NCI-H1105 (cell line): ENCODE measurements at places on chromosomes 2 and 18.

DNA sequence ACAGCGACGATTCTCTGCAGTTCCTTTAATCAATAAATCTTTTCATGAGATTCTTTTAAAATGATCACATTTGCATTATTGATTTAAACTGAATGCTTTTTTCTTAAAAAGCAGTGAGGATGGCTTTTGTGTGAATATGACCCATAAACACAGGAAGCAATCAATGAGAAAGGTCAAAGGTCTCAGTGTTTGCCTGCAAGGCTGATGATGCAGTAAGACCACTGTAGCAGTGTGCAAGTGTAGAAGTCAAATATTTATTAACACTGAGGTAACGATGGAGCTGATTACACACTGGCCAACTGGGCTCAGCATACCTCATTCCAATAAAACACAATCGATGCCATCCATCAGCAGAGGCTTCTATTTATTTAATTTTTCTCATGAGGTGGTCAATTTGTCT lies 633.5 kb downstream of the DCDC2C start:
- no peak for DNase-seq

- DNase-seq, result peak; percentile 74
Observed at GRCh38 chr2:159617646-159618045, 1.3 kb upstream of the BAZ2B start.

DNA sequence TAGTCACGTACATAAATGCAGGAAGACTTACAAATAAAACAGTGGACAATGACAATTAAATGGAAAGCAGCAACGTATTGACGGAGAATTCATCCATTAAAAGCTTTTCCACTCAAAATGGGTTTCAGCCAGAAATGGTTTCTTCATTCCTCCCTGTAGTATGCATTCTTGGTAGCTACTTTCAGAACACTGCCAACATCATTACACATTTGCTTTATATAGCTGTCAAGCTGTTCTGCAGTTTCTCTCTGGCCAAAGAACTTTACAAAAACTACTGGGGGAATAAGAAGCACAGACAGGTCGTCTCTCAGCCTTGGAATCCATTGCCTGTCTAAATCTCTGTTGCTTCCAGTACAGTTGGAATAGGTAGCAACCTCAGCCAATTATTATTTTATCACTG lies 84.1 kb upstream of the NCKAP5 start:
- DNase-seq, result no peak

GRCh38 chr2:10297959-10298531 lies 4.7 kb upstream of the HPCAL1 start:
- DNase-seq, result no peak

DNA sequence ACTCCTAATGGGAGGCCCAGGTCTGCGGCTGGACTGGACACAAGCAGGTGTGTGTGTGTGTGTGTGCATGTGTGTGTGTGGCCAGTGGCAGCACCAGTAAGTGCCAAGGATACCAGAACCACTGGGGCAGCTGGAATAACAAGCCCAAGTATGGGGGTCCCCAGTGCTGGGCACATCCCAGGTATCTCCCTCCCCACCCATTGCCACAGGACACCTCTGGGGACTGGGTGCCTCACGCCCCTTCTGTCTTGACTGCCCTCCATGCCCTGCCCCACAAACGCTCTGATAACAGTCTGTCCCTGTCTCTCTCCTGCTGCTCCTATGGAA lies 9.0 kb downstream of the SPEG start:
- DNase-seq, result no peak

GRCh38 chr2:150424406-150424805 lies 63.1 kb downstream of the RND3 start:
- DNase-seq, result no peak

- DNase-seq, result no peak
Observed at GRCh38 chr2:37868866-37869265, 56.2 kb upstream of the RMDN2 start.

GRCh38 chr2:31446848-31447247 lies 32.3 kb upstream of the XDH start:
- DNase-seq, result no peak

- DNase-seq, result no peak
Observed at GRCh38 chr2:181178823-181179412, 198.5 kb downstream of the UBE2E3 start.

GRCh38 chr2:81739966-81740365 lies 1435.4 kb upstream of the LRRTM1 start:
- no peak for DNase-seq

GRCh38 chr2:175726223-175726622 lies 275.8 kb downstream of the LNPK start:
- no peak for DNase-seq

- DNase-seq, result no peak
Observed at GRCh38 chr2:70936979-70937811, 1.5 kb downstream of the ATP6V1B1 start.

- DNase-seq, result no peak
Observed at GRCh38 chr2:1635823-1636222, 108.5 kb downstream of the PXDN start.

GRCh38 chr2:3805201-3805939 lies 102.0 kb downstream of the DCDC2C start:
- DNase-seq, result no peak

DNA sequence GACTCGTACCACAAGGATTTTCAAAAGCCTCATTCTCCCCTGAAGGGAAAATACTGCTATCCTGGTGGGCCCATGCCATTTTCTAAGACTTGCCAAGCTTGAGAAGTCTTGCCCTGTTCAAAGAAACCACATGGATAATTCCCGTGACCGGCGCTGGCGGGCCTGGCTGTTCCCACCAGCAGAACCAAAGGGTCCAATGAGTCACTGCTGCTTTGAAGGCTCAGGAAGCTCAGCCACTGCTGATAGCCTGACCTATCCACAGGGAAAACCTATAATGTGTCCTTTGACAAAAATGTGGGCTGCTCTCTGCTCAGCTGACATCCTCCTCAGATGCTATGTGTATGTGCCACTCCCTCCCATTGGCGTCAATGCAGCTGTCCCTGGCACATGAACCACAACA lies 137.9 kb upstream of the RAB12 start:
- DNase-seq, result no peak

- no peak for DNase-seq
Observed at GRCh38 chr2:133415210-133415876, 152.9 kb downstream of the NCKAP5 start.

- DNase-seq, result no peak
Observed at GRCh38 chr18:36464126-36464651, 166.7 kb downstream of the FHOD3 start.

DNA sequence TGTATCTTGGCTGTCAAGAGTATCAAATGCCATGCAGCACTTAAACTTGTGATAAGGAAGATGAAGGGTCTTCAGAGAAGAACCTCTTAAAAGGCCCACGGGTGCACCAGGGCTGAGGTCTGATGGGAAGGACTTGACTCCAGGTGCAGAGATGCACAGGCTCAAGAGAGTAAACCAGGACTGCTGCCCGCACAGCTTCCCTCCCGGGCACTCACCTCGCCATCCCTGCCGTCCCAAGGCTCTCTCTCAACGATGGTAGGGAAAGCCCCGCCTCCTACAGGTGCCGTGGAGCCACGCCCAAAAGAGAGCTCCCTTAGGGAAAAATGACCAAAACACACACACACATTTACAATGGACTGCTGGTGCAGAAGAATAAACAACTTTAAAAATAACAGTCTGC lies 27.9 kb downstream of the PDIA6 start:
- DNase-seq, result no peak

- no peak for DNase-seq
Observed at GRCh38 chr2:204000446-204000845, 63.9 kb downstream of the ICOS start.

DNA sequence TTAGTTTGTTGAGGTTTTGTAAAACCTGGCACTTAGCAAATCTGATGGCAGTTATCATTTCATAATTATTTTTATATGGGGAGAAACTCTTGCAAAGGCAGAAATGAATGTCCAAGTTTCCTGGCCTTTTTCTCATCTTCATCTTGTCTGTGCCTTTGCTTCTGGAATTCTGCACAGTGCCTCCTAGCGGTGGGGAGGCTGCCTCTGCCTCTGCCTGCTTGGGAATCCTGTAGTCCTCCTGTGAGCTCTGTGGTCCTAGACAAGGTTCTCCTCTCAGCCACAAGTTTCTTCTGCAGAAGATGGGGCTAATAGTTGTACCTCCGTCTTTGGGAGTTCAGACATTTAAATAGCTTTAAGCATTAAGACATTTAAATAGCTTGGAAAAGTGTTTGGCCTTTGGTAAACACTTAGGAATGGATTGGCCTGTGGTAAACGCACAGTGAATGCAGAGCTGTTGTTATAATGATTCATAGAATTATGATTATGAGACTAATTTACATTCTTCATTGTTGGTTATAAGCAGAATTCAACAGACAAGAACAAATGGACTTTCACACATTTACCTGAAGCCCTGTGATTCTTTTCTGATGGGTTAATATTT lies 101.2 kb downstream of the ZNF236 start:
- DNase-seq, result no peak

DNA sequence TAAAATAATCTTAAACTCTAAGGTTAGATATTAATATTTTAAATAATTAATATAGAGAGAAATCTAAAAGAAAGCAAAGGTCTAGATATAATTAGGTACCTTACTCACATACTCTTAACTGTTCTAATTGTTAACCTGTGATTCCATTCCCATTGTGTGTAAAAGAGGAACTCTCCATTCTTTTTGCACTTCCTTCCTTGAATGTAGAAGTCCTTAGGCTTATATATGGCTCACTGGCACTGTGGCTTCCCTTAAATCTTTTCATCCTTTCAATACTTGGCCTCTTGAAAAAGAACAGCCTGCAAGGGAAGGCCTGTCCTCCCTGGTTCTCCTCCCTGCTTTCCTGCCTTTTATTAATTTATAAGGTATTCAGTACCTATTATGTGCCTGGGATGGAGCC lies 182.8 kb upstream of the FOSL2 start:
- no peak for DNase-seq

DNA sequence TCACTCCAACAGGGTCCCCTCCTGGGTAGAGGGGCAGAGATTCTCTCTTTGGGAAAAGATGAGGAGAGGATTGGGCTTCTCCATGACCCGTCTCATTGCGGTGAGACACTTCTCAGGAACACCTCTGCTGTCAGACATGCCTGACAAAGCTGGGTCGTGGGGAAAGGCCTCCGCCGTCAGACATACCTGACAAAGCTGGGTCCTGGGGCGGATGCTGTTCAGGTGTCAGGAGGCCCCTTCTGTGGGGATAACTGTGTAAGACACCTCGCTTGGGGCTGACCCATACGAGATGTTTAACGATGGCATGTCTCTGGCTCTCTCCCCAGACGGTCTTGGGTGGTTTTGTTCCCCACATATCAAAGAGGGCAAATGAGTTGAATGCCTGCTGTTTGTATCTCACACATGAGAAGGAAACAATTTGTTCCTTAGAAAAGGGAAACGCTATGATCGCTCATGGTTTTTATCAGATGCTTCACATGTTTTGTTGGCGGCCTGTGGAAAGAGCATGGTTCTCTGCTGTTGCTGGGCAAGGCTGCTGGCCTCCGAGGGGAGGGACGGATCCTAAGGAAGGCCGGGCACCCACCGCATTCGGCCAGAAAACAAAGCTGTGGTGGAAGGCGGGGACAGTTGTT lies 40.8 kb upstream of the PXDN start:
- DNase-seq, result no peak

- peak; percentile 25 for DNase-seq
Observed at GRCh38 chr2:105328281-105329196, 996 bp downstream of the TGFBRAP1 start.

DNA sequence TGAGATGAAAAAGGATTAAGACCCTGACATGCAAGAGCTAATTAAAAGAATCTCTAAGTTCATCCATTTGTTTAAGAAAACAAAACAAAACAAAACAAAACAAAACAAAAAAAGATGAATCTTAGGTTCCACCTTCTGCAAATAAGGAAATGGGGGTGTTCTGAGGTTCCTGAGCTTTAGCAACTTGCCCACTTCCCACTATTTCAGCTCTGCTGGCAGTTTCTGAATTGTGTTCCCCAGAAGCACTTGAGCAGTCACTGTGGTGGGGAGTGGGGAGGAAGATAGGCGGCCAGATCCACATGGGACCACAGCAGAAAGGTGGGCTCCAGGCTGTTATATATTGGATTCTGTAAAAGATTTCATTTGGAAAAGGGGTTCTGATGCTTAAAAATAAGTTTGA lies 20.3 kb downstream of the INO80C start:
- no peak for DNase-seq

DNA sequence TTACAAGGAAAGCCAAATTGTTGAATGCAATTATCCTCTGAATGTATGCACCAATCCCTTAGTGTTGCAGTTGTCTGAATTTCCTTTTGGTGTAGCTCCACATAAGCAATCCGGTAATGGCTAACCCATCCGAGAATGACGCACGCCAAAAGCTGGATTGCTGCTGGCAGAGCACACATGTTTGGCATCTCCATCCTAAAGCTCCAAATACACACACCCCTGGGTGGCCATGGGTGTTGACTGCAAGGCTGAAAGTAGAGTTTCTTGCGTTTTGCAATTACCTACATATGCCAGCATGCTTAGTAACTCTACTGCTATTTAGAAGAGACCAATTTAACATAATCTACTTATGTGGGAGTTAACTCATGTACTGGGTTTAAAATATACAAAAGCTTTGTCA lies 53.1 kb downstream of the KCTD1 start:
- no peak for DNase-seq

DNA sequence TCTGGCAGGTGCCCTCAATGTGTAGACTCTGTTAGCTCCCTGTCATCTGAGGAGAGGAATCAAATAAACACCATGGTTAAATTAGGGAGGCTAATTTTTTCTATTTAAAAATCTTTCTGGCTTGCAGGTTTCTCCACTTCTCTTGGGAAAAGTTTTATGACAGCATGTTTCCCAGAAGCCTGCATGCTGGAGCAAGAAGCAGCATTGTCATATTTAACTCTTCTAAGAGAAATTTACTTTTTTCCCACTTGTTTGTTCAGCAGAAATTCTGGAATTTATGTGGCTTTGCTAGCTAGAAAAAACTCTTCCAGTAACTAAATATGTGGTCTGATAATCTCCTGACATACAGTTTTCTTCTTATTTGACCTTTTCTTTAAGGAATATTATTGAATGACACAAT lies 230.5 kb downstream of the PARD3B start:
- DNase-seq, result no peak

DNA sequence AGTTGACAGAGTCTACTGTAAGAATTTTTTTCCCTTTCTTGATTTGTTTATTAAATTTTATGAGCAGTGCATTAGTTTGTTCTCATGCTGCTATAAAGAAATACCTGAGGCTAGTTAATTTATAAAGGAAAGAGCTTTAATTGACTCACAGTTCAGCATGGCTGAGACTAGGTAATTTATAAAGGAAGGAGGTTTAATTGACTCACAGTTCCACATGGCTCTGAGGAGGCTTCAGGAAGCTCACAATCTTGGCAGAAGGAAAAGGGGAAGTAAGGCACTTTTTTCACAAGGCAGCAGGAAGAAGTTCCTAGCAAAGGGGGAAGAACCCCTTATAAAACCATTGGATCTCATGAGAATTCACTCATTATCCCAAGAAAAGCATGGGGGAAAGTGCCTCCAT lies 191.4 kb upstream of the VRK2 start:
- no peak for DNase-seq

- no peak for DNase-seq
Observed at GRCh38 chr2:118150294-118150693, 62.0 kb downstream of the INSIG2 start.
